ENCODE measurements at places on chromosomes 2 and 18.

DNA sequence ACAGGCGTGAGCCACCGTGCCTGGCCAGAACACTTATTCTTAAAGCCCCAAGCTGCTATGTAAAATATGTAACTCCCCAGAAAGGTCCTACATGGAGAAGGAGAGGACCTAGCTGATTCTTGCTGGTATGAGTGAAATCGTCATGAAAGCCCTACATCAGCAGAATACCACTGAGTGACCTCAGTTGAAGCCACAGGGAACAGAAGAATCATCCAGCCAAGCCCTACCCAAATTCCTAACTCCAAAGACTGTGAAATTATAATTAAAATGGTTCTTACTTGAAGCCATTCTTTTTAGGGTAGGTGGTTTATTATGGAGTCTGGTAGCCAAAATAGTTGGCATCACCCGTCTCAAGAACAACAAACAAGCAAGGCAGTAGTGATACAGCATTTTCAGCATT is 4.5 kb upstream of the DTNB start:
- DNase-seq = no peak

GRCh38 chr2:58070765-58071164 is 24.2 kb downstream of the VRK2 start:
- DNase-seq = no peak

GRCh38 chr2:98134172-98135005 is 47.4 kb downstream of the VWA3B start:
- DNase-seq = no peak

DNA sequence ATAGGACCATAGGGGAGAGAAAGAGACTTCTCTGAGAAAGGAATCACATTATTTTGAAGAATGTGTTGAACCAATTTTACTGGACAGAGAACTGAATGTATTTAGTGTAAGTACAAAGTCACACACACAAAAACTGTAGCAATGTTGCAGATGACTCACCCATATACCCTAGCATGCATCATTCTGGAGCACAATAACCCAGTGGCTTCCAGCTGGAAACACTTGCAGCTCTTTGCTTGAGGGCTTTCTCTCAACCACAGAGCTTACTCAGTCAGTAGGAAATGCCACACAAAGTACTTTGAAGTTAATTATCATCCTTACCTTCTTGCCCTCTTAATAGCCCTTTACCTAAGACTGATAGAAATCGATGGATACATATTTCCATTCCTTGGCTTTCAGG is 760.0 kb upstream of the FSHR start:
- DNase-seq = no peak

DNA sequence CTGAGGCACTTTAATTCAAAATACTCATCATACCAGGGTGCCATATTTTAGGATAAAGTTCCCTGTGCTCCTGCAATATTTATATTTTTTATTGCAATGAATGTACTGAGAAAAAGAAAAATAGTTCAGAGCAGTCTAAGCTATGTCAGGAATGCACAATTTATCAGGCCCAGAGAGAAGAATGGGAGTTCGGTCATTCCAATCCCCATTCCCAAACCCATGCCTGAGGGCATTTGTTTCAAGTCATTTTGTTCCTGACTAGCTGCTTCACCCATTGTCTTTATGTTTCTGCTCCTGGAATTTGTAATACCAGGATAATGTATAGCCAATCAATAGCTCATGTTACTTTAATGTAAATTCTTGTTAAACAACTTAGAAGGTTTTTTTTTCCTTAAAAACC is 24.4 kb upstream of the FTCDNL1 start:
- DNase-seq = no peak

GRCh38 chr2:197297266-197297665 is 13.3 kb downstream of the ANKRD44 start:
- no peak for DNase-seq

DNA sequence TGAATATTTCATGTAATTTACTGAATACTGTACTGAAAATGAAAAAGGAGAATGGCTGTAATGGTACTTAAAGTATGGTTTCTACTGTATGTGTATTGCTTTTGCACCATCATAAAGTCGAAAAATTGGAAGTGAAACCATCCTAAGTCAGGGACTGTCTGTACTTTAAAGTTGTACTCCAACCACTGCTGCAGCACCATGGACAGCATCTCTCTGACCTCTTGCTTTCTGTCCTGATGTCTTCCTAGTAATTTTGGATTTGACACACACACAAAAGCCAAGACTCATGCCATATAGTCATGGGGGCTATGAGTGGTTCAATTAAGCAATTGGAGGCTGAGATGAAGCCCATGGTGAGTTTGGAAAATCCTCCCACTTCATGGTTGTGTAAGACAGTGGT is 256.3 kb upstream of the PKDCC start:
- DNase-seq = no peak

DNA sequence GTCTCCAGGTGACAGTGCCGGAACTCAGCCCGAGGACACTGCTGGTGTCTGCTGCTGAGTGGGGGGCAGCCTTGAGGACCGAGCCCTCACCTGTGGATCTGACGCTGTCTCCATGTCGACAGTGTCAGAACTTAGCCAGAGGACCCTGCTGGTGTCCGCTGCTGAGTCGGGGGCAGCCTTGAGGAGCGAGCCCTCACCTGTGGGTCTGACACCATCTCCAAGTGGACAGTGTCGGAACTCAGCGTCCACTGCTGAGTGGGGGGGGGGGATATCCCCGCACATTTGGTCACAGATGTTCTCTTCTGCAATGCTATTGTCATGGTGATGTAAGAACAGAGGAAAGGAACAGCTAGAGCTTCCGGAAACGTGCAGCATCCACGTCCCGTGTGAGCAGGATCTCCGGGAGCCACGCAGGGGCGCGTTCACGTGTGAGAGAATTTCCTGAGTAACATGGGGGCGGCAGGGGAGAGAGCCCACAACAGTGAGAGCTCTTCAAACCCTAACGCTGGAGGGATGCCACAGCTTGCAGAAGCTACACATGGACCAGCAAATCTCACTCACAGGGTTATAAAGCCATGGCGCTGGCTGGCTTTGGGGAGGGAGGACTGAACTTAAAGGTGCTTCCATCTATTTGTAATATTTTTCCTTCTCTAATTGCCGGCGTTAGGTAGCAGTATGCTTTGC is 250.7 kb upstream of the SALL3 start:
- no peak for DNase-seq

- no peak for DNase-seq
Observed at GRCh38 chr18:31280502-31280901, 37.5 kb upstream of the DSG1 start.

GRCh38 chr2:100321179-100321865 is 979 bp downstream of the LONRF2 start:
- DNase-seq = peak; percentile 19

GRCh38 chr2:69385443-69386151 is 1.4 kb downstream of the GFPT1 start:
- DNase-seq = no peak

All from gastrocnemius medialis (tissue), 4 donors.